Stimulated activated CD8-positive, alpha-beta memory T cell treated with anti-CD3 and anti-CD28 coated beads, Interleukin-15, amount 100 ng/mL, for 1 hour (primary cell): ENCODE measurements at places on chromosomes 6 and 20.
A peak's percentile ranks its signal among the peaks of the same experiment; 100 is the strongest.

DNA sequence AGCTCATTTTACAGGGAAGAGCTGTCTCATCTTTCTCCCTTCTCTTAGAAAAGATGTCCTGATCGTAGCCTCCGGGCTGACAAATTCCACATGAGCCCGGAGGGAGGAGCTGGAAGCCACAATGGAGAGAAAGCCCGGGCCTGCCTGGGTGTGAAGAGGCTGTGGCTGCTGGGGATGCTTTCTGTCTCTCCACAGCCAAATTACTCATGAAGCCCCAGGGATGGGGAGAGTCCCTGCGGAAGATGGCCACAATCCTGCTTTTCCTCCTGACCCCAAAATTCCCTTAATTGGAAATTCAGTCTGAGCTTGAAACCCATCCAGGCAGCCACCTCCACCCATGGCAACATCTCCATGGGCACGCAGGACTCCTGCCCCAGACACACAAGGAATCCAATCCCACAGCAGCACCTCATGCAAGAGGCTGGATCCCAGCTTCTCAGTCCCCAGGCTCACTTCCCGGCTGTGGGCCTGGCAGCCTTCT, 32.4 kb downstream of the JPH2 start:
- DNase-seq: no peak

DNA sequence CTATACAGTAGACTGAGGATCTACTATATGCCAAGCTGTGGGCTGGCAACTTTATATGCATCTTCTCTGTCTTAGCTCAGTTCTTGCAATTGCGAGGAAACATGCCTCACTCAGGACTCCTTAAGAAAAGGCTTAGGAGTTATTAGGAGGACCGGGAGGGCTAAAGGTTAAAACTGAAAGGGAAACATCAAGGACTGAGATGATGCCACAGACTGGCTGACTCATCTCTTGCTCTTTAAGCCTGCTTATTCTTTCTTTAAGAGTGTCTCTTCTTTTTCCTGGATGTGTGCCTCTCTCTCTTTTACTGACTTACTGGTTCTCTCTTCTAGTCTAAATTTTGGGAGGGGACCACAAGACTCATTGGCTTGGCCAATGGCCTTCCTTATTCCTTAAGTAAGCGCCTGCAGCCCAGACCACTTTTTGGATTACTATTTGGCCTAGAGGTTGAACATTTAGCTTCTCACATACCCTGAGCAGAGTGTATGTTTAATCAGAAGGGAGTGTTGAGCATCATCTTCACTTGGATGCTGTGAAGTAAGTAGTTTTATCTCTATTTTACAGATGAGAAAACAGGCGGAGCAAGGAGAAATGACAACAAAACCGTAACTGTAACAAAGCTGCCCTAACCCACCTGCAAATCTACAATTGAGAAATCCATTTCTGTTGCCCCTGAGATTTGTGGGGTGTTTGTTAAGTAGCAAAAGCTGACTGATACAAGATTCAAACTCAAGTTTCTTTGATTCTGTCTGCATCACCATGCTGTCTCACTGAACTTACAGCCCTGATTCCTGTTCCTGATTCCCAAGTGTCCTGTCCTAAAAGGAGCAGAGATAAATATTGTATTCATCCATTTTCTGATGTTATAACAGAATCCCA, 7.2 kb upstream of the SDC4 start:
- no peak for DNase-seq

- DNase-seq: no peak
Observed at GRCh38 chr20:32411955-32412706, 54.0 kb downstream of the ASXL1 start.

- DNase-seq: no peak
Observed at GRCh38 chr20:62117362-62117646, 5.0 kb upstream of the LSM14B start.

- no peak for DNase-seq
Observed at GRCh38 chr20:18853216-18853615, 39.6 kb downstream of the SCP2D1 start.

DNA sequence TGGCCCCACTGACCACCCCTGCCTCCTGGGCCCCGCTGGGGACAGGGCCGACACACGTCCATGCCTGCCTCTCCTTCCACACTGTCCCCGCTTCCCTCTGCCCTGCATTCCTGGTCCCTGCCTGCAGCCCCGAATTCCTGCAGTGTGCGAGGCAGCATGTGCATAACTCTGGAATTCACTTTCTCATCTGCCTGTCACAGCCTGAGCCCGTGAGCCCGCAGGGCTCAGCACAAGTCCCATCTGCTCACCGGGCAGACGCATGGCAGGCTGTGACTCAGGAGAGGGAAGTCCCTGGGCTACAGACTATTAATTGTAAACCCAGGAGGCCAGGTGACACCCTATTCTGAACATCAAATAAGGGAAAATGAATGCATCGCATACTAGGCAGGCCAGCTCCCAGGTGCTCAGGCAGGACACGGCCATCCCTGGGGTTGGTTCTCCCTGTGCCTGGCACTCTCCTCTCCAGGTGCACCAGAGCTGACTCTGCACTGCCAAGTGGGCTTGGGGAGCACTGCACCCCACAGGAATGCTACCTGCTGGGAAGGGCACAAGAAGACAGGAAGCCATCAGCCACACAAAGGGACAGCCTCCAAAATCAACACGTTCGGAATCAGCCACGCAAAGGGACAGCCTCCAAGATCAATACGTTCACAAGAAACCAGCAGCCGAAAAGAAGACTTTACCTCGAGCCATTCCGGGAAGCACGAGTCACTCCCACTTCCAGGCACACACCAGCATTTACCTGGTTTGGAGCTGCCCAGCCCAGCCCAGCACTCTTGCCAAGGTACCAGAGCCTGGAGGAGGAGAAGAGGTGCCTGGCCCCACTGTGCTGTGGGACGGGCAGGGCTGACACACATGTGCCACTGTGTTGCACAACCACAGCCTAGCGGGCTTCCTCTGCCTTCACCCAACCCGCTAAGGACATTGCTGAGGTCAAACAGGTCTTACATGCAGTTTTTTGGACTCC, 65.9 kb downstream of the DLL1 start:
- DNase-seq: no peak

DNA sequence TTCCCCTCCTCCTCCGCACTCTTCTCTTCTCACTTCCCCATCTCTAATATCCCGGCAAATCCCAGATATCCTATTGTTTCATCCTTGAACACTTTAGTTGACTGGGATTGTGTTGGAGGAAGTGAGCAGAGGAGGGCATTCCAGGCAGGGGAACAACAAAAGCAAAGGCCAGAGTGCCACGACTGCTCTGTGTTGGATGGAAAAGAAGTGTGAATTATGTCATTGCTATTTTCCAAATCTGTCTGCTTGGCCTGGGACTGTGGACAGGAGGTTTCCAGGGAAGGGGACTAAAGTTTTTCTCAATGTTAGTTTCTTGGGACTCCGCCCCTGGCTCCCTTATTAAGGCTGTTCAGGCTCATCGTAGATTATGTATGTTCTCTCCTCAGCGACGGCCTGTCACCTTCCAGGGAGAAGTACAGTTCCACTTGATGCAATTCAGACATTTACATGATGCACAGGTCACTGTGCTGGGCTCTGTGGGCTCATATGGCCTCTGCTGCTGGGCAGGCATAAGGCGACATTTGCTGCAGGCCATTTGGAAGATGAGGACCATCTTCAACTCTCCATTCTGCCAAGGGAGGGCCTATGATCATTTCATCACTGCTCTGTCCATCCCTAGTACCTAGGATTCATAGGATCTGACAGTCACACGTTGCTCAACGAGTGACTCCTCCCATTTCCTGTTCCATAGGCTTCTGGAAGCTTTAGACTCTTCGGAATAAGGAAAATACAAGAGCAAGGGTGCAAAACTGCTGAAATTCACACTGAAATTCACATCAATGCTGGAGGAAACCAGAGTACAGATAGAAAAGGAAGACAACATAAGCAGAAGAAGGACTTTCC, 99.1 kb upstream of the KCNK16 start:
- DNase-seq: no peak

GRCh38 chr6:153449279-153449678, 318.2 kb upstream of the RGS17 start:
- DNase-seq: no peak

DNA sequence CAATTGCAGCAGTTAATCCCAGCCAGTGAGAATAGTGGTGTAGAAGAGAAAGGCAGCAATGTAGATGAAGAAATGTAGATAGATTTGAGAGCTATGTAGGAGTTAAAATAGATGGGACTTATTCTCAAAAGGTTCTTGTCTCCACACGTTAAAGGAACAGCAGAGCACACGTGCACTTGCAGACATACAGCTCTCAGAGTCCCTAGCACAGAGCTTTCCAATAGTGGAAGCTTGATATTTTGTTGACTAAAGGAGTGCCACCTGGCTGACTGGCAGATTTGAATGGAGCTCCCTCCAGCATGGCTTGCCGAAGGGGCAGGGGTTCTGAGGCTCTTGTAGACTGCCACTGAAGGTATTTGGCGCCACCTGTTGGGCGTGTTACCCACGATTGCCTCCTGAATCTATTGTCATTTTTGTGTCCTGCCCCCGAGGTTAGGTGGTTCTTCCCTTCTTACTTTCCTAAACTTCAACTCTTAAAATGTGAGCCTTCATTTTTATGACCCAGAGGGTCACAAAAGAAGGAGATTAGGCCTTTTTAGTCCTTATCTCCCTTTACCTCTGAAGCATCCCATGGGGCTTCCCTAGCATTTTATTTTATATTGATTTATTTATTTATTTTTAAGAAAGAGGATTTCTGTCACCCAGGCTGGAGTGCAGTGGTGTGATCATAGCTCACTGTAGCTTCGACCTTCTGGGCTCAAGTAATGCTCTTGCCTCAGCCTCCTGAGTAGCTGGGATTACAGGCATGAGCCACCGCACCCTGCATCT, 16.4 kb downstream of the BRD2 start:
- DNase-seq: peak; percentile 92

- DNase-seq: no peak
Observed at GRCh38 chr6:118284736-118285360, 263.2 kb upstream of the PLN start.

GRCh38 chr6:90221403-90221802, 75.2 kb downstream of the BACH2 start:
- no peak for DNase-seq

- no peak for DNase-seq
Observed at GRCh38 chr6:52304983-52305390, 20.4 kb upstream of the MCM3 start.
